Frontal cortex (tissue), 4 donors: ENCODE measurements at places on chromosomes 1 and 21.

DNA sequence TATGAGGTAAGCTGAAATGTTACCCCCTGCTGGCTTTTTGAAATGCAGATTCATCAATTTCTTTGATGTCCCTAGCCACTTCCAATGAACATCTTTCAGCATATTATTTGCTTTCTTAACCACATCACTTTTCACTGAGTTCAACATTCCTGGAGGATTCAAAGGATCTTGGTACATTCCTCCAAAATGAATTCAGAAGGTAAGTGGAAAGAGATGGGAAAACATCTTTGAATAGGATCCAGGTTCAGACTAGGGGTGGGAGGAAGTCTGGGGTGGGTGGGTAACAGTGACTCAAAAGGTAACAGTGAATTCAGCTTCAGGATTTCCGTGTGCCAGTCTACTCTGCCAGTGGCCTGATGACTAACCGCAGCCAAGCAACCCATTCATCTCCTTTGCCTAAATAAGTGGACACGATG, 180.7 kb downstream of the ZC3H11B start:
- no peak for DNase-seq

GRCh38 chr1:226204198-226204597, 17.7 kb upstream of the ACBD3 start:
- no peak for DNase-seq

- DNase-seq: no peak
Measured at GRCh38 chr1:243264717-243265116, 8.9 kb downstream of the SDCCAG8 start.

GRCh38 chr1:245997471-245998258, 509.4 kb downstream of the SMYD3 start:
- no peak for DNase-seq

GRCh38 chr21:46157987-46158451, 2.6 kb upstream of the FTCD start:
- DNase-seq: no peak

- DNase-seq: no peak
Measured at GRCh38 chr1:197468543-197469175, 200.6 kb downstream of the CRB1 start.
